ENCODE measurements at places on chromosomes 11 and 22.

DNA sequence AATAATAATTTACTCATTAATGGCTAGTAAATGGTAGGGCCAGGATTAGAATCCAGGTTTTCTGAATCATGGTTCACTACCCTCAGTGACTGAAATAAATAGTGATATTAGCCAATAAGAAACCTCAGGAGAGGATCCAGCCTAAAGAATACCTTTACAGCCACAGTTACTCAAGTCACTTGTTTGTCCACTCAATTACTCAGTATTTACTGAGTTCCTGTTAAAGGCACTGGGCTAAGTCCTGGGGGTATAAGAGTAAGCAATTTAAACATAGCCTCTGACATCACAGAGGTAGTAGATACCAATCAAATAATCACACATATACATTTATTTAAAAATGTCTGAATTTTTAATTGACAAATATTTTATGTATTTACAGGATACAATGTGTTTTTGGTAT lies 56.8 kb upstream of the GAB2 start:
- no peak for DNase-seq

- no peak for DNase-seq
These were observed 2.8 kb downstream of the MYOD1 start for GRCh38 chr11:17722000-17722643.

DNA sequence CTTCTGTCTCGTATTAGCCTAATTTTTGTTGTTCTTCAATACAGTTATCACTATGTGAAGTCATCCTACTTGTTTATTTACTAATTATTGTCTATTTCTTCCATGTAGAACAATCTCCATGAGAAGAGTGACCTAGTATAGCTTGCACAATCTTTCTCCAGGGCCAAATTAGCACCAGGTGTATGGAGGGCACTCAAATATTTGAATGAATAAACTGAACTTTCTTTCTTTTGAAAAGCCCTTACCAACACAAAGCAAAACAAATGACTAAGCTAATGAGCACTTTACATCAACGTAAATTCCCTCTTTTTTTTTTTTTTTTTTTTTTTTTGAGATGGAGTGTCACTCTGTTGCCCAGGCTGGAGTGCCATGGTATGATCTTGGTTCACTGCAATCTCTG lies 34.2 kb downstream of the ABTB2 start:
- no peak for DNase-seq

- DNase-seq: no peak
These were observed 34.7 kb downstream of the PRR14L start for GRCh38 chr22:31715147-31715778.

DNA sequence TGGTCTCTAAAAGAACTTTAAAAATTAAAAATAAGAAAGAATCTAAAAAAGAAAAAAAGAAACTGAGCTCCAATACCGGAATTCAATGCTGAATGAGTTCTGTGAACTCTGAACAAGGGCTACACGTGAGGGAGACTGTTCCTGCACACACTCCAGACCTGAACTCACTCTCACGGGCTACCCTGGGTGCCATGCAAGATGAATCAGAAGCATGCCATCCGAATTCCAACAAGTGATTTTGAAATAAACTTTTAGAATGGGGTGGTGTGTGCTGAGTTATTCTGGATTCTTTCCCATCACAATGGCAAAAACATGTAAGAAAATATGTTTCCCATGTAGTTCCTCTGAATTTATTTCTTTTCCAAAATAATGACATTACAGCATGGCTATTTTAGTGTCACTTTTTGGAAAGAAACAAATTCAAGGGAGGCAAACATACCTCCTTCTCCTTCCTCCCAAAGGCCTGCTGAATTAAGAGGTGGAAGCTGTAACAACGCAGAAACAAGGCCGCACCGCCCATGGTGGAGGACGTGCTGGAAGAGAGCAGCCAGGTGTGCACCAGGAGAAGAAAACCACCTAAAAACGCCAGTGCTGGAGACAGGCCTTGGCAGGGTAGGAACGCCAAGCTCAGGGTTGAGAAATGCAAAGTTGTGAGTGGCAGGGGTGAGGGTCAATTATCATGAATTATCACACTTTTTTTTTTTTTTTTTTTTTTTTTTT lies 63.2 kb upstream of the ARFGAP3 start:
- no peak for DNase-seq

DNA sequence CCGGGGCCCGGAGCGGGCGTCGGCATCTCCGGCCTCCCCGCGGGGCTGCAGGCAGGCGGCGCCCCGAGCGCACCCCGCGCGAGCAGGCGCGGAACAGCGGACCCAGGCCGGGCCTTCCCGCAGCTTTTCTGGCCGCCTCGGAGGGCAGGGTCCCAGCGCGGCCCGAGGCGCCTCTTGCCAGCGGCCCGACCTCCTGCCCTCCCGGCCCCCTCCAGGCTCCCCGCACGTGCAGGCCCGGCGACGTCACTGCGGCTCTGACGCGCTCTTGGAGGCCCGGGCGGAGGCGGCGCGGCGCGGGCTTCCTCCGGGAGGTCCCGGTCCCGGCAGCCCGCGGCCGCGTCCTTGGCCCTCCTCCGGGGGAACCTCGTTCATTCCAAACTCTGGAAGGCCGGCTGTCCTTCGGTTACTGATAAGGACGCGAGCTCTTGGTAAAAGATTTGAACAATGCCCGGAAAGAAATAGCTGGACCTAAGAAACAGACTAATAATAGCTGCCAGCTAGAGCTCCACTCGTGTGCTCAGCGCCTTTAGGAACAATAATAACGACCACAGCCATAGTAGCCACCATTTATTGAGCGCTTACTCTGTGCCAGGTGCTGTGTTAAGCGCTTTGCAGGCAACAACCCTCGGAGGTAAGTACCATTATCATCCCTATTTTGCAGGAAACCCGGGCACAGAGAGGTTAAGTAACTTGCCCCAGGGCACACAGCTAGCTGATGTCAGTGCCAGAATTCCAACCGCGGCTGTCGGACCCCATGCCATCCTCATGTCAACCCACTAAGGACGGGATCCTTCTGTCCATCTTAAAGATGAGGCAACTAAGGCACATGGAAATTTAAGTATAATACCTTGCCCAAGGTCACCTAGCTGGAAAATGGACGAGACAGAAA lies 39.1 kb upstream of the CREB3L1 start:
- peak; percentile 79 for DNase-seq

GRCh38 chr11:3815845-3816244 lies 7.5 kb downstream of the PGAP2 start:
- no peak for DNase-seq

GRCh38 chr11:38796281-38796680 lies 2198.2 kb upstream of the RAG2 start:
- no peak for DNase-seq

DNA sequence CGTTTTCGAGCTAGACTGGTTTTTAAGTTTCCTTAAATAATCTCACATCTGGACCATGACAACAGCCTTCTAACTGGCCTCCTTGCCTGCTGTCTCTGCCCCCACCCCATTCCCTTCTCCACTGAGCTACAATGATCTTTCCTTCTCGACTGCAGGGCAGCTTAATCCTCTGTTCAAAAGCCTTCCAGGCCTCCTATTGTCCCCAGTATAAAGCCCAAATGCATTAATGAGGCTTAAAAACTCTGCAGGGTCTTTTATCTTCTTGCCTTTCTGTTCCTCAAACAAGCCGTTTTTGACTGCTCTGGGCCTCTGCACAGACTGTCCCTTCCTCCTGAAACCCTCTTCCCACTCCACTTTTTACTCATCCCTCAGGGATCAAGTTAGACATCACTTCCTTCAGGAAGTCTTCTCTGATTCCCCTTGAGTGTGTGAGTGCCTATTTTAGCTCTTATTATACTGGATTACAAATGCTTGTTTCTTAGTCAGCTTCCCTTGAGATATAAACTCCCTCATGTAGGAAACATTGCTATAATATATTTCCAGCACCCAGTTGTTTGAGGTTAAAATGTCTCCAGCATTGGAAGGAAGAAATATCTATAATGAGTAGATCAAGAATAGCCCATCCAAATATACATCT lies 23.6 kb upstream of the PAMR1 start:
- DNase-seq: no peak

DNA sequence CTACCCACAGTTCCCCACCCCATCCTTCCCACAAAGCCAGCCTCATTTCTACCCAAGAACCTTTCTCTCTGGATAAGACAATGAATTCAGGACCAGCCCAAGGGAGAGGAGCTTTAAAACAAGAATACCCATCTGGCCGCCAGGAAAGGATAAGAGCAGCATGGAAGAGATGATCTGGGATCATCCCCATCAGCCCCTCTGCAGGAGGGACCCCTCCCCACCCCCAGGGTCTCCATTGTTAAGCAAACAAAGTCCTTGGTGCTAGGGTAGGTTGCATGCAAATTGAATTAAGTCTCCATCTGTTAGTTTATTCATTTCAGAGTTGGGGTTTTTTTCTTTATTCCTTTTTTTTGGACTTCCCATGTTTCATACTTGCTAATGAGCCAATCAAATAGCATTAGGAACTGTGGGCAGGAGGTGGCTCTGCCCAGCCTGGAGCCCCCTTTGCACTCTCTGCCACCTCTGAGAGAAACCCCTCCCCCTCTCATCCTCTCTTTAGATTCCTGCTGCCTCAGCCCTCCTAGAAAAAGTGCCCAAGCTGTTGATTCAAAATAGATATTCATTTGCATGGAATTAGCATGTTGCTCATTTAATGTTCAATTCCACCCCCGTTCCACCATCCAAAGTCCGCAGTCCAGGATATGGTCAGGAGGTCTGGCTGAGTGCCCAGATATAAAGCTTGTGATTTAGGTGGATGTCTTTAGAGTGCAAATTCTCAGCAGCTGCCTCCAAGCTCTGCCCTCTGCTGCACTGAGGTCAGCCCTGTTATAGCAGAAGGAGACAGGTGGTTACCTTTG lies 138.5 kb upstream of the NCAM1 start:
- no peak for DNase-seq

DNA sequence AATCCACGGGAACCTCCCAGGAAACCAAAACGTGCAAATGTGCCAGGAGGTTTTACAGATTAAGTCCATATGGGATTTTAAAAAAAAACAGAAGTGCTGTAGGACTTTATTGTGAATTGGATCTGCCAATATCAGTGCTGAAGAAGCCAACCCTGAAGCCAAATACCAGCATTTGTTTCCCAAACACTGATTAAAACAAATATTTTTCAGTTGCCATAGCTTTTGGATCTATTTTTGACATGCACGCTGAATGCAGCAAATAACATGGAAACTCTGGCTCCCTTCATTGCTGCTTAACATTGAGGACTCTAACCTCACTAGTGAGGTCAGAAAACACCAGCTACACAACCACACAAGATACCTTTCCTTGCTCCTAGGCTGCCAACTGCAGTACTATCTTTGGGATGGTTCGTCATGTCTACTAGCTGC lies 28.4 kb upstream of the SIK2 start:
- no peak for DNase-seq

GRCh38 chr22:45009606-45010531 lies at the start of gene PHF21B:
Gene PHF21B (minus strand): TSS chr22:45010005. CDS start chr22:45009549, 456 bp downstream.
- peak; percentile 51 for DNase-seq

GRCh38 chr11:2385156-2386151 lies 8.3 kb downstream of the CD81 start:
- no peak for DNase-seq

DNA sequence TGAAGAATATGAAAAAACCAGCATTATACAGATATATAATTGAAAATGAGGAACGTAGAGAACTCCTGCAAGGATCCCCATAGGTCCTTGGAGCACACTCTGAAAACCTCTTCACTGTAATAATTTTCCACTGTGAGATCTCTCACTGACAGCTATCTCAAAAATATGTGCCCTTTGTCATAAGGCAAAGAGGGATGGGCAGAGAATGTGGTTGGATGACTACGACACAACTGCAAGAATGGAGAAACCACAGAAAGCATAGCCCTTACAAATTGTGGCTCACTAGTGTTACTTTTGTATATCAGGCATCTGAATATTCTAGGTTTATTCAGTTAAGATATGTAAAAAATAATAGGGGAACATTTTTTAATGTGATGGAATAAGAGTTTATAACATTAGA lies 7.9 kb upstream of the CTSC start:
- DNase-seq: peak; percentile 40

GRCh38 chr22:19905347-19906276 lies 36.0 kb upstream of the COMT start:
- DNase-seq: no peak

GRCh38 chr11:8386134-8386864 lies 122.6 kb upstream of the LMO1 start:
- DNase-seq: no peak

DNA sequence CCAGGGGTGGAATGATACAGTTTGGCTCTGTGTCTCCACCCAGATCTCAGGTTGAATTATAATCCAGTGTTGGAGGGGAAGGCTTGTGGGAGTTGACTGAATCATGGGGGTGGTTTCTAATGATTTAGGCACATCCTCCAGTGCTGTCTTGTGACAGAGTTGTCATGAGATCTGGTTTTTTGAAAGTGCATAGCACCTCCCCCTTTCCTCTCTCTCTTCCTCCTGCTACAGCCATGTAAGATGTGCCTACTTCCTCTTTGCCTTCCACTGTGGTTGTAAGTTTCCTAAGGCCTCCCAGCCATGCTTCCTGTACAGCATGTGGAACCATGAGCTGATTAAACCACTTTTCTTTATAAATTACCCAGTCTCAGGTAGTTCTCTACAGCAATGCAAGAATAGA lies 45.1 kb downstream of the THAP12 start:
- no peak for DNase-seq

- DNase-seq: no peak
These were observed 70.8 kb downstream of the BLID start for GRCh38 chr11:122045181-122045586.

- no peak for DNase-seq
These were observed 32.2 kb upstream of the ACCSL start for GRCh38 chr11:44015624-44016007.

DNA sequence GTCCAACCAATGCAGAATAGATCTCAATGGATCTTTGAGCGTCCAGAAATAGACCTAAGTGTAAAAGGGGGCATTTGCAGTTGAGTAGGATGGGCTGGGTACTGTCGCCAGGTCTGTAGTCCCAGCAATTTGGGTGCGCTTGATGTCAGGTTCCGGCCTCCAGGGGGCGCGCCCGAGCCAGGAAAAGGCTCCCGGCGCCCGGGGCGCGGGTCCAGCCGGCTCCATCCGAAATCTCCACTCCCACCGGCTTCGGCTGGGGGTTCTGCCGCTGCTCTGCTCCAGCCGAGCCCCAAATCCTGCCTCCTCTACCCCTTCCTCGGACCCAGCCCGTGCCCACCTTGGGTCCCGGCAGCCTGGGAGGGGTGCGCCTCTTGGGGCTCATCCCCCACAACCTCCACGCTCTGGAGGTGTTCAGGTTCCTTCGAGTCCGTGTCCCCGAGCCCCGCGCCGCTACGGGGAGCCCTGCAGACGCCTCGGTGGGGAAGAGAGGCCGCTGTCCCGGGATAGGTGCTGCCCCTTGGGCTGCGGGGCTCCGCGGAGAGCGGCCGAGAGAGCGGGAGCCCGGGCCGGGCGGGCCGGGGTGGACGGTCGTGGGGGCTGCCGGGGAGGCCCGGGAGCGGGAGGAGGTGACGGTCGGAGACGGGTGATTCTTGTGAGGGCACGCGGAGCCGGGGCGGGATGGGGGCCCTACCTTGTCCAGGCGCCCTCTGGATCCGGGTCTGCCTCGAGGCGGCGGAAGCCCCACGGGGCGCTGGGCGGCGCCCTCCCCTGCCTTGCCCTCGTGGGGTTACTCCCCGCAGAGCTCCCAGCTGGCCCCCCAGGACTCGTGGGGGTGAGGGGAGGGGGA lies 13.0 kb upstream of the CYB5R3 start:
- peak; percentile 88 for DNase-seq

Data from activated CD8-positive, alpha-beta T cell treated with anti-CD3 and anti-CD28 coated beads for 36 hours (primary cell).